H4 (cell line): ENCODE measurements at places on chromosomes 12 and 14. TPM values are rescaled to one million over a fixed set of nuclear protein-coding genes. Genes with fewer than 3 reads are reported as not detected.

SLC10A1 gene
- not detected in 2 replicates for total RNA-seq

DNA sequence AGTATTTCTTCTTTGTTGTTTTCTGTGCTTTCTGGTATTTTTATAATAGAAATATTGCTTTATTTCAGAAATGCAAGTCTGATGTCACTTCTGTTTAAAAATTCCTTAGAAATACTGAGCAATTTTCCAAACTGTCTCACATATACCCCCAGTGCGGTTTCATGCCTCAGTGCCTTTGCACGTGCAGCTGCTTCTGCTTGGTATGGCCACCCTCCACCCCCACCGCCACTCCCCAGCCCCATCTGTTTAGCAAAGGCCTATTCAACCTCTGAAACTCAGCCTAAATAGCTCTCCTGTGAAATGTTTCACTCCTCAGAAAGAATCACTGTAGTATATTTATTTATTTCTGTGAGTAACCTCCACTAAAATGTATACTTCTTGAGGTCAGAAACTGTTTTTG, 52.3 kb downstream of the PPM1H start:
- no peak for DNase-seq

GRCh38 chr12:95096852-95097251, 23.4 kb upstream of the NR2C1 start:
- peak; percentile 54 for DNase-seq

DNA sequence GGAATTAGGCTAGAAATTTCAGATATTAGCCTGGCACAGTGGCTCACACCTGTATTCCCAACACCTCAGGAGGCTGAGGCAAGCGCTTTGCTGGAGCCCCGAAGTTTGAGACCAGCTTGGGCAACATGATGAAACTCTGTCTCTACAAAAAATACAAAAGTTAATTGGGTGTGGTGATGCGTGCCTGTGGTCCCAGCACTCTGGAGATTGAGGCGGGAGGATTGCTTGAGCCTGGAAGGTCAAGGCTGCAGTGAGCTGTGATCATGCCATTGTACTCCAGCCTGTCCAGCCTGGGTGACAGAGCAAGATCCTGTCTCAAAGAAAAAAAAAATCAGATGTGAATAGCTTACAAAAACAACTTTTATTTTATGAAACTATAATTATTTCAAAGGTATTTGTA, 15.1 kb downstream of the FRMD6 start:
- no peak for DNase-seq

- DNase-seq, result no peak
These were observed 38.0 kb downstream of the ADIPOR2 start for GRCh38 chr12:1728824-1729223.

- DNase-seq, result no peak
These were observed 37.8 kb downstream of the CCDC92 start for GRCh38 chr12:123934829-123935228.

GRCh38 chr12:53051058-53051880, 1.4 kb downstream of the TNS2 start:
- DNase-seq, result no peak

- peak; percentile 58 for DNase-seq
These were observed 57.2 kb upstream of the RIN3 start for GRCh38 chr14:92456215-92457015.

- no peak for DNase-seq
These were observed 32.7 kb downstream of the GPHB5 start for GRCh38 chr14:63286071-63286470.
